ENCODE measurements at places on chromosomes 4 and X.

GRCh38 chr4:26459756-26460530, 30.3 kb downstream of the CCKAR start:
- no peak for DNase-seq

- no peak for DNase-seq
Observed at GRCh38 chr4:87698394-87698793, 48.3 kb downstream of the DMP1 start.

DNA sequence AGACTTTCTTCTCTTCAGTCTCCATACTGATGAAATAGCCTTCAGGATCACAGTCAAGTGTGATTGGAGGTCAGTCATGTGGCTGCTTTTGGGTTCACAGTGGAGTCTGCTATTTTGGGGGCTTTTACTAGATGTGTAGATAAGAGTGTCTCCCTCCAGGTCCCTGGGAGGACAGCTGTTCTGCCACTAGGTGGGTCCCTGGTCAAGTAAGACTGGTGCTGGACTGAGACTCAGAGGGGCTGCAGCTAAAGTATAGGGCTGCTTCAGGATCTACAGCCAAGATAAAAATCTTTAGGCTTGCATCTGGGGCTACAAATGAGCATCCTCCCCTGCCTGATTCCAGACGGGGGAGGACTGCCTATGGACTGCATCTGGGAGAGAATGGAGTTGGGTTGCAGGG, 200.7 kb upstream of the ANKRD50 start:
- no peak for DNase-seq

- DNase-seq = no peak
Observed at GRCh38 chr4:84563002-84563401, 19.9 kb upstream of the CDS1 start.

DNA sequence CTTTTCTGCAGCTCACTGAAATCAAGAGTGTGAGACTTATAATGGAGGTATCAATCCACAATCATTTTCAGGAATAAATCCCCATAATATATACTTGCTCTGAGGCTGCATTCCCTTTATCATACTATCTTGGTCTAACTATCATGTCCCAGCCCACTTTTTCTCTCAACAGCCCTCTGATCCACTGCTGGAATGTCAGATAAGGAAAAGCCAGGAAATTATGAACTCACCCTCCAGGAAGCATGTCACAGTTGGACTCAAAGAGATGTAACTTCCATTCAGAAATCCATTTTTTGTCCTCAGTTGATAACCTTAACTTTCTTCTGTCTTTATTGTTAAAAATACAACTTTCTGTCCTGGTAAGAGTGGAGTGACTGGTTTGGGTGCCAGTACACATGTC, 144.9 kb downstream of the PCDH19 start:
- no peak for DNase-seq

- no peak for DNase-seq
Observed at GRCh38 chr4:183344523-183345255, 22.5 kb upstream of the CLDN24 start.

DNA sequence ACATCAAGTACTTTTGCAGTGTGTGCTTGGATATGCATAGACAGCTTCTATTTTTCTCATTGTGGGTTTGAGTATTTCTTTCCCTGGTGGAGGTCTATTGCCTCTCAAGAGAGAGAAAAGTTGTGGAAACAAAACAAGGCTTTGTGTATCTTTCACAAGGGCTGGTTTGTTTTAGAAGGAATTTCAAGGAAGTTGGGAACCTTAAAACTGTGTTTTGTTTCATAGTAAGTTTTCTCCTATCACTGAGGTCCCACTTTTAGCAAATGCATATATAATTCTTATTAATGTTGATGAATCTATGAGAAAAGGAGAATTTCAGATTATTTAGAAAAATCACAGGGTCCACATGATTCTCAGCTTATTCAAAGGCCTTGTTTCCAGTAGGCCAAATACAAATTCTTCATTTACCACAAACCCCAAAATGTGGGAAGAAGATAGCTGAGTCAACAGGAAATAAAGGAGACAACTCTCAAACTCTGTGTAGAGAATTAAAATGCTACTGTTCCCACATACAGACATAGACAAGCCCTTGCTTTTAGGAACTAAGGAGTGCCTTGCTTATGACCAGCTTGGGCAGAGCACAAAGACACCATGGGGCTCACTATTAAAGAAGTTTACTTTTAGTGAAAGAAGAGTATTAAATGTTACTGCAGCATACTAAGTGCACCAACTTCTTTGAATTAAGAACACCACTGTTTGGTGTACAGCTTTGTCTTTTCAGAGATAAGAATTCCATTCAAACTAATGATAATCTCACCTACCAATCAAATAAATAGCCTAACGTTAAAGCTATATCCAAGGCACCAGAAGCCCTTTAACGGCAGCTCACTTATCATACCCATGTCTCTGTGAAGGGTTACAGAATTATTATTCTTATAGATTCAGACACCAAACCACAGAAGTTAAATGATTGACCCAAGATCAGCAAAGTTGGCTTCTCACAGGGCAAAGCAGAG, 177.4 kb upstream of the LEF1 start:
- DNase-seq = no peak

GRCh38 chr4:41241919-41242318, 14.8 kb upstream of the UCHL1 start:
- DNase-seq = no peak

- no peak for DNase-seq
Observed at GRCh38 chr4:71537551-71538065, 198.8 kb downstream of the SLC4A4 start.

DNA sequence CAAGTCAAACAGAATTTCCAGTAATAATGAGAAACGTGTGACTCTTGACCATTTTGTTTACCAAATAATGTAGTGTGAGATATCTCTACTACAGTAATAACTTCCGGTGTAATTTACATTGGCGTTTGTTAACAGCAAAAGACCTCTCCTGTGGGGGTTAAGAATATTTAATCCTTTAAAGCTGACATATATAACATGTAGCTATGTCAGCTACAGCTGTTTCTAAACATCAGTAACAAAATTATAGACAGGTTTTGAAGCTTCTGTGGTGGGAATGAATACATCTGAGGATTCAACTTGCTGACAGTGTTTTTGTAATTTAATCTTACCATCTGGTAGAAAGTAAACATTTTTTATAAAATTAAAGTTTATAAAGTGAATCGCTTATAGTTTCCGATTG, 73.6 kb upstream of the TENM3 start:
- no peak for DNase-seq

- DNase-seq = no peak
Observed at GRCh38 chr4:145097331-145097820, 620 bp downstream of the ANAPC10 start.

DNA sequence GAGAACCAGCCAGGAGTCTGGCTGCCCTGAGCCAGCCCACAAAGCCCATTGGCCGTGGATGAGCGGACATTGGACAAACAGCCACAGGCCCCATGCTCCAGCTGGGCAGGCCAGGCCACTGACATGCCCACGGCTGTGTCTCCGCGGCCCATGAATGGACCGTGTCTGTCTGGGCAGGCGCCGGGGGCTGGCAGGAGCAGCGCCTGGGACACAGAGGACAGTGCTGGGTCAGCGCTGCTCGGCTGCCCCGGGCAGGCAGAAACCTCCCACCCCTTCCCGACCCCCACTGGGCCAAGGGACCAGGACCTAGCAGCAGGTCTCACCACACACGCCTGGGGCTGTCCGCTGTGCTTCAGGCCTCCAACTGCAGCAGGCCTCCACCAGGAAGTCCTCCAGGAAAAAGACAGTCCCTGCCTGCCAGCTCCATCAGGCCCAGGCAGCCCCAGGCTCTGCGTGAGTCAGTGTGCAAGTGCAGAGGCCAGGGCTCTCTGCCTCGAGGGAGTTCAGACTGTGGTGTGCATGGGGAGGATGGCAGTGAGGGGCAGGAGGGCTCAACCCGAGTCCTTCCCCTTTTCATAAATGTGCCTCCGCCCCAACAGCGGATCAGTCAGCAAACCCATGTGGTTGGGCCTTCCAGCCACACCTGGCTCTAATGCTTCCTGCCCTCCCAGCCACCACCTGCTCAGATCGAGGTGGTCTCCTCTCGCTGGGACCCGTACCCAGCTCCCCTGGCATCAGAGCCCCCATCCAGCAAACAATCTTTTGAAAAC, 17.2 kb upstream of the FGFR3 start:
- no peak for DNase-seq

DNA sequence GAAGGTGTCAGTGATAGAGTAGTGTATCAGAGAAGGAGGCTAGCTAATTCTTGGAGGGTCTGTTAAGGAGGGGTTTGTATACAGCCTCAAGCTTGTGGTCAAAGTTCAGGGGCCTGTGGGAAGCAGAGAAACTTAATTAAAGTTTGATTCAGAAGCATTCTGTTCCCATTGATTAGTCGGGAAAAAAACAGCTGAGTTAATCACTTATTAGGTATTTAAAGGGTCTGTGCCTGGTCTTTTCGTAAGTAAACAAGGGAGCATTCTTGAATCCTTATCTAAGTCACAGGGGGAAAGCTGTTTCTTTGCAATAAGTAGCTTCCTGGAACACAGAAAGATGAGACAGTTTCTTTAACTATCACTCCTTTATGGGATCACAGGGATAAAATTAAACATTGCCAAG, 492.1 kb downstream of the PCDH10 start:
- DNase-seq = no peak

DNA sequence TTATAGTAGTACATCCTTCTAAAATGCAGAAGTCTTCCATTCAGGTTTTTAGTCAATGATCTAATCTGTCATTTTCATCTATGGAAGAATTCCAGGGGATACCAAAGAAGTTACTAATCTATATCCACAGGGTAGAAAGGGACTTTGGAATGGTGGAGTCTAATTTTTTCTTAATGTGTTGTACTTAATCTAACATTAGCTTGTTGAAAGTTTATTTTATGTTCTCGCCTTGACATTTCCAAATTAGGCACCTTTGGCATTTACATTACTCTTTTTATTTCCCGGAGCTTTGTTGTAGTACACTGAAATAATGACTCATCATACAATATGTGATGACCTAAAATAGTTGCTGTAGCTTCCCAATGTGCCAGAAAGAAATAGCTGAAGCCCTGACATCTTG, 91.5 kb downstream of the HTR2C start:
- DNase-seq = no peak

DNA sequence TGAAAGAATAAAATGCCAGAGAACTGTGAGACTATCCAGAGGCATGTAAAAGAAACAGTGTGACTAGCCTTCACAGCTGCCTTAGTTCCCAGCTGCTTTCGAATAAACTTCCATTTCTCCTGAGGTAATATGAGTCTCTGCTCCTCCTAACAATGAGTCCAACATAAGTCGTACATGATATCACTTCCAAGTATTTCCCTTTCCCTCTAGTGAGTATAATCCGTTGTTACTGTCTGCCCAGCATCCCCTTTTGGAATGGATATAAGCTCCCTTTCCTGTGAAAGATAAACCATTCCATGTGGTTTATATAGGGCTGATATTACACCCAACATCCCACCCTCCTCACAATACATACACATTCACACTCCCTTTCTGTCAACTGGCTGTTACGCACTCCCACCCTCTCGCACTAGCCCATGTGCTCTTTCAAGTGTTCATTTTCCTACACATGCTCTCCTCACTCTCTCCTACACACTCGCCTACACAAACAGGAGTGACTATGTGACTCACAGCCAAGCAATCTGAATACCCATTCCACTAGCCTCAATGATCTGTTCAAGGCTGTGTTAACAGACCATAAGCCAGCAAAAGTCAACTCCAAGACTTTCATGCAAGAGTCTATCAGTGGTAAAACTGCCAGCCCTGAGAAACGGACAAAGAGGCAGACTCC, 5.0 kb downstream of the NAF1 start:
- DNase-seq = no peak

- DNase-seq = no peak
Observed at GRCh38 chr4:153513596-153513995, 47.4 kb downstream of the TMEM131L start.

GRCh38 chrX:24099394-24099793, 44.6 kb downstream of the EIF2S3 start:
- DNase-seq = no peak

- no peak for DNase-seq
Observed at GRCh38 chrX:41946235-41946634, 22.9 kb upstream of the CASK start.

- no peak for DNase-seq
Observed at GRCh38 chr4:122129061-122129460, 23.1 kb upstream of the BLTP1 start.

DNA sequence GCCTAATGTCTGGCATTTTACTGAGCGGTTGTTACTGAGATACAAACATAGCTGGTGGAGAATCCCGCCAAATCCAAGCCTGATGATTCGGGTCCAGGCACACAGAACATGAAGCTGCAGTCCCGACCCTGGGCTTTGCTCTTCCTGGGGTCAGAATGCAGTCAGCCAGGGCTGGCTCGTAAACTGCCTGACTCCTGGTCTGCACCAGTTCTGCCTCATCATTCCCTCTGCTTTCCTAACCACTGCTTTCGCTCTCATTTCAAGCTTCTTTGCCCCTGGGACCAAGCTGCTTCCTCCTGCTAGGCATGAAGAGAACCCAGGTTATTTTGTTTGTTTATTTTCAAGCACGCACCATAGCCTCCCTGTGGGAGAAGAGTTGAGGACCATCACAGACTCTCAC, 39.3 kb downstream of the GATB start:
- DNase-seq = no peak

- DNase-seq = no peak
Observed at GRCh38 chr4:105174098-105174497, 27.4 kb downstream of the TET2 start.

DNA sequence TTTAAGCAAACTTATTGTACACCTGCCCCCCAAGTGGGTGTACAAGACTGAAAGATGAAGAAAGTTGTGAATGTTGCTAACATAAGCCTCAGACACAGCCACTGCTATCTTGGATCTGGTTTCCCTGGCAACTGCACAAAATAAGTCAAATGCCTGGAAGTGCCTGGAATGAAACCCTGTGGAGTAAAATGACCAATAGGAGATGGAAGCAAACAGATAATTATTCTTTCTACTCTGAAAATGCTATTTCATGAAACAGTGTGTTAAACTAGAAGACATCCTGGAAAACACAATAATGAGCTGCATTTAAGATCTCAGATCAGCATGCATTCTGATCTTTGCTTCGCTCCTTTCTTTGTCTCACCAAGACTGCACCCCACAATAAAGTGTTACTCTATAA, 1016.0 kb downstream of the ARAP2 start:
- no peak for DNase-seq

DNA sequence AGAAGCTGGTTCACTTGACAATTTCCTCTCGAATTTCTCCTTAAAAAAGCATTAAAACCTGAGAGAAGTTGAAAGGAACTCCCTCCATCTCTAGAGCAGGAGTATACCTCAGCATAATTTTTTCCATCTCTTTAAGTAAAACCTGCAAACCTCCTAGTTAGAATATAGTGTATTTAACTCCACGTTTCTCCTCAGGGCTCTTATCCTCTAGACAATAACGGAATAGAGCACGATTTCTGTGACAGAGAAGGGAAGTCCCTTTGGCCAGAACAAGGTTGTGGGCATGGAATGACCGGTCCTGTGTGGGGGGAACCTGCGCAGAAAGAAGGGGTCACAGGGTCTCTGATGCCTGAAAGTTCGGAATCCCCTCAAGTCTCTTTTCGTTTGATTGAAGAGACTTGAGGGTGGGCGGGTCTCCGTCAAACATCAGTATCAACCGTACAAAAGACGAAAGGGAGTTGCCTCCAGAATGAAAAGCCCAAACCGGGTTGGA, 697 bp downstream of the ZNF280C start:
- DNase-seq = no peak
